Activated naive CD8-positive, alpha-beta T cell treated with anti-CD3 and anti-CD28 coated beads, Interleukin-2, amount 50 U/mL, for 16 hours (primary cell): ENCODE measurements at places on chromosomes 12 and 14.

- no peak for DNase-seq
Measured at GRCh38 chr12:131129839-131130238, 176.1 kb downstream of the ADGRD1 start.

GRCh38 chr12:32455607-32456071 lies 56.3 kb downstream of the FGD4 start:
- no peak for DNase-seq

GRCh38 chr12:95922231-95922630 lies 20.2 kb downstream of the CCDC38 start:
- DNase-seq = no peak

GRCh38 chr12:26195250-26195640 lies at the start of gene SSPN:
TSS of gene SSPN (plus strand) at chr12:26195573. CDS start at chr12:26195673, 100 bp downstream.
- DNase-seq = no peak

DNA sequence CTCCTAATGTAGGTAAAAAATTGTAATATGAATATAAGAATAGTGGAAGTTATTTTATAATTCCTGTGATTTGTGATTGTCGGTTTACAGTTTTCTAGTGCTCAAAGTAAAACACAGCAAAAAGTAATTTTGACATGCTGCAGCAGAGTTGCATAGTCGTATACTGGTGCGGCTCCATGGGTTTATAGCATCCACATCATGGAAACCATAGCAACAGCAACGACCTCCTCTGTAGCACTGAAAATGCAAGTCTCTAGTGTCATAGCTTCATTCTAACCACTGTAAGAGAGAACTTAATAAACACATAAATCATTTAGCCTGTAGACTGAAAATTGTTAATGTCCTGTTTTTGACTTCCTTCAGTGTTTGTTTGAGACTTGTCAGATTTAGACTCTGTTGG lies 574.3 kb downstream of the KCNH5 start:
- DNase-seq = no peak

DNA sequence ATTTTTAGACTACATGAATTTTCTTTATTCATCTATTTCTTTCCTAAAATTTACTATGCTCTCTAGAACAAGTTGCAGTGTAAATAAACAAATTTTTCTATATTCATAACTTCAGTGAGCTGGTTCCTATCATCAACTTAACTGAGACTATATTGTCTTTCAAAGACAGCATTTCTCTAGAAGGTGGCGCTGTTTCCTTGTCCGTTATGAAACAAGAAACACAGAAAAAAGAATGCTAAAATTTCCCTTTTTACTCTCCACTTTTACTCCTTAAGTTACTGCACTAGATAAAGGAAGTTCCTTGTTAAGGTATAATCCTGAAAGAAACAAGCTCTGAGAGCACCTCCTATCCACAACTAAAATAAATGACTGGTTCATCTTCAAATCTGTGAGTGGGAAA lies 8.2 kb upstream of the CLEC2A start:
- DNase-seq = no peak

DNA sequence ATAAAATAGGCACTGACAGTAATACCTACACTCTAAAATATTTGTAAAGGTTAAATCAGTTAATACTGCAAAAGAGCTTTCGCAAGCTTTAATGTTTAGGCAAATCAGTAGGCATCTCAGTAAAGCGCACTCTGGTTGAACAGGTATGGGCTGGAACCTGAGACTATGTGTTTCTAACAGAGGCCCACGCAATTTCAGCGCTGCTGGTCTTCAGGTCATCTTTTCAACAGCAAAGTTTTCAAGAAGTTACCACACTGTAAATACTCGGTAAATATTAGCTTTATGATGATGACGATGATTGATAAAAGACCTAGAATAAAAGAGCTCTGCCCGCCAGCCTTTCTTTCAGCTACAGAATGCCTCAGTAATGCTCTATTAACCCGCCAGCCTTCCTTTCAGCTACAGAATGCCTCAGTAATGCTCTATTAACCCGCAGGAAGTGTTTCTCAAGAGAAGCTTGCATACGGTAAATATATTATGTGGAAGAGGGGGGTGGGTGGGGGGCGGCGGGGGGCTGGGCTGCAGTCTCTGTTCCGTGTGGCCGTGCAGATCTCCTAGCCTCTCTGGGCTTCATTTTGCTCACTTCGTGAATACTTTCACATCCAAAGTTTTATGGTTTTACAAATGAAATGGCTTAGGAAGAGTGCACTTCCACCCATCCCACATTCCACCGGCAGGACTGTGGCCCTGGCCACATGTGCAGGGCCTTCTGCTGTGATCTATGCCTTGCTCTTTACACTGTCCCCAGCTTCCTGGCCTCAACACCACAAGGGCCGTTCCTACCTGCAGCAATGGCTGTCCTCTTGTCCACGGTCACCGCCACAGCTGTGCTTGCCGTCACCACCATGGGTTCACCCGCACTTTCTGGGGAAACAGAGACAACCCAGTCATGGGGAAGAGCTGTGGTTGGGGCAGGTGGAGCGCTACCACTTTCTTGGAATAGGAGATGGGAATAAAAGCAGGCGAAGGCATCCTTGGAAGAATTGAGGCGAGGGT lies 19.9 kb downstream of the LRTM2 start:
- DNase-seq = no peak

GRCh38 chr14:72104011-72104613 lies 171.9 kb downstream of the RGS6 start:
- no peak for DNase-seq

- DNase-seq = no peak
Measured at GRCh38 chr12:4003576-4003975, 130.4 kb upstream of the PARP11 start.

DNA sequence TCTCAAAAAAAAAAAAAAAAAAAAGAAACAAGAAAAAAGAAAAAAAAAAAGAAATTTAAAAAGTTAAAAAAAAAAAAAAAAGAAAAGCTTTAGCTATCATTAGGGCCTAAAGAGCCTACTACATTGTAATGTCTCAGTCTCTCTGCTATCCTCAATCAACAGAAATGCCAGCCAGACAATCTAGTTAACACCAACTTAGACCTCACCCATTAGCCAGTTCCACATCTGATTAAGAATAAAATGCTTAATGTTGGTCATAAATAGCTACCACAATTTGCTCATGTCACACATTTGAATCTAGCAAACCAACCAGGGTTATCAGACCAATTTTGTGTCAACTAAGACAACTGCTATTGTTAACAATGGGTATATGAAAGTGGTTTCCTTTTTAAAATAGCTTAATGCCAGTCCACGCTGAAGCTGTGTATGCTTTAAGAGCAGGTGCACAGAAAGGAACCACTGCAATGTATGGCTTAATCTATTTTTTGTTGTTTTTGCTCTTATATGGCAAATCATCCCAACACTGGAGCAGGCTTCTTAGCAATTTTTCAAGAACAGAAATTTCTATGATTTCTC lies 45.5 kb upstream of the SELPLG start:
- no peak for DNase-seq

DNA sequence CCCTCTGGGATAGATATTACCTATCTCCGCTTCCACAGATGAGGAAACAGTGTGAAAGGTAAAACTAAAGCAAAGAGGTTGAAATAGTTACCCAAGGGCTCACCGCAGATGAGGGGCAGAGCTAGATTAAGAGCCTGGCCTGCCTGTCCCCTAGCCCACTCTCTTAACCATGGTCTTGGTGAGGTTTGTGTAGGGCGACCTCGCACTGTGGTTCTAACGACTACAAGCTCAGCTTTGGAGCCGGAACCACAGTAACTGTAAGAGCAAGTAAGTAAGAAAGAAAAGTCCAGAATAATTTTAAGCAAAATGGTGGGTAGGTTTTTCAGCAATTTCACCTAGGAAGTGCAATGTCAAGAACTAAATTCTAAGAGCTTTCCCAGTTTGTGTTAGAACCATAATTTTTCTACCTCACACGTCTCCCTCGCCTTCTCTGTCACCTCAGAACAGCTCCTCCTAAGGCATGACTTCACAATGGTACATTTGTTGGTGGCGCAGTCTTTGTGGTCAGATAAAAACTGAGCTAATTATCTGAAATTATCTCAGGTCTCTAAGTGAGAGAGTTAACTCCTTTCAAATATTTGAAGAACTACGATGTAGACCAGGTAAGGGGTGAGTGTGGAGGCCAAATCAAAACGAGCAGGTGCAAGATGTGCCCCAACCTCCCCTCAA lies 64.8 kb downstream of the DAD1 start:
- DNase-seq = no peak

GRCh38 chr12:75488553-75488952 lies 8.0 kb downstream of the GLIPR1 start:
- DNase-seq = no peak

GRCh38 chr14:77184396-77185092 lies 2.9 kb downstream of the TMEM63C start:
- no peak for DNase-seq

DNA sequence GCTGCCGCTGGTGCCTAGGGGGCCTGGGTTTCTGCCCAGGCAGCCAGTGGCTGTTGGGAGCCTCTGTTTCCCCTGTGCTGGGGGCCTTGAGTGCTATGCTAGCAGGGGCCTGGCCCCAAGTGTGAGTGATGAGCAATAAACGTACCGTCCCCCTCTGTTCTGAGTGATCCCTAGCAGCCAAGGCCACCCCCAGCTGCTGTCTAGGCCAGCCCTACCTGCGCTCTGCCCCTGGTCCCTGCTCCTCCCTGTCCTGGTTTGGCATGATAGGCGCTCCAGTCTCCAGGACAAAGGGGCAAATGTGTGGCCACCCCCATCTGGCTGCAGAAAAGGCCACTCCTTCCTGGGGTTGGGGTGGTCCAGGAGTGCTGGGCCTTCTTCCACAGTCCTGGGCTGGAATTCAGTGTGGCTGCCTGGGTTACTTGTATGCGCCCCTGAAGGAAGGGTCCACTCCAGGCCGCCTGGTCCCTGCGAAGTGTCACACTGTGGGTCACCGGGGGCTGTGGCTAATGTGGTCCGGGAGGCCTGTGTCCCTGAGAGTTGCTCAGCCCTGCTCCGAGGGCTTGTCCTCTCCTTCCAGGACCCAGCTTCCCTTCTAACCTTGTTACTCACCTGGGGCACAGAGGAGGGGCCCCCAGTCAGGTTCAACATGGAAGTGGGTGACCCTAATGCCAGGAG lies 7.0 kb downstream of the TRMT61A start:
- DNase-seq = no peak

GRCh38 chr12:120620624-120621023 lies 19.8 kb upstream of the CABP1 start:
- no peak for DNase-seq

DNA sequence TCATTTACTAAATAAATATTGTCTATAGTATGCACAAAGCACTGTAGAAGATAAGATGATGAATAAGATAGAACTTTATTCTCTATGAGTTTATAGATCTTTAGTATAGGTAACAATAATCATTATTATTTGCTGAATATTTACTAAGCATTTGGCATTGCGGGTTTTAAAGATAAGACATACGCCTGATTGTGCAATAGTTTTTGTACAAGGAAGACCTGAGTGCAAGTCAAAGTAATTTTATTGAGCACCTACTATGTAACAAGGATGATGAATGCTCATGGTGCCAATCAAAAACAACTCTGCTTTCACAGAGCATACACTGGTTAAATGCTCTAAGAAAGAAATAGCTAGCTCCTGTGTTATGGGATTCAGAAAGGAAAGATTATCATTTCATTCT lies 1461.7 kb upstream of the FLRT2 start:
- DNase-seq = no peak

DNA sequence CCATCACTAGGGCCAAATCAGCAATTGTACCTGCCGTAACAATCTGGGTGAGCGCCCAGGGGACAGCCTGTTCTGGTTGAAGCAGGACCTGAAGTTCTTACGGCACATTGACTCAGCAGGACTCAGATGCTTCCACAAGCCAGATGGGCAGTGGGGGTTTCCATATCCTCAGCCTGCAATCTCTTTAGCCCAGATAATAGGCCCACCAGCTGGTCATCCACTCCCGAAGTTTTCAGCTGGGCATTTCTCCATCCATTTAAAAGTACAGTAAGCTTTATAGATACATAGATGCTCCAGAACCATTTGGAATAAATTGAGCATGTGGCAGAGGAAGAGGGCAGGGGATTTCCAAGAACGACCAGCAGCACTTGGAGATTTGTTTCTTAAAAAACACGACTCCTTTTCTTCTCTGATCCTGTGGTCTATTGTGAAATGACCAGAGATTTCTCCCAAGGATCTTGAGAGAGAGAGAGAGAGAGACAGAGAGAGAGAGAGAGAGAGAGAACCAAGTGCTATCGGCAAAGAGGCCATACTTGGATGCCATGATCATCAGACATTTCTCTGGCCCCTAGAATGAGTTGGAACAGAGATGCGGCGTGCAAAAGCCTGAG lies 74.8 kb upstream of the PLXNC1 start:
- DNase-seq = no peak

DNA sequence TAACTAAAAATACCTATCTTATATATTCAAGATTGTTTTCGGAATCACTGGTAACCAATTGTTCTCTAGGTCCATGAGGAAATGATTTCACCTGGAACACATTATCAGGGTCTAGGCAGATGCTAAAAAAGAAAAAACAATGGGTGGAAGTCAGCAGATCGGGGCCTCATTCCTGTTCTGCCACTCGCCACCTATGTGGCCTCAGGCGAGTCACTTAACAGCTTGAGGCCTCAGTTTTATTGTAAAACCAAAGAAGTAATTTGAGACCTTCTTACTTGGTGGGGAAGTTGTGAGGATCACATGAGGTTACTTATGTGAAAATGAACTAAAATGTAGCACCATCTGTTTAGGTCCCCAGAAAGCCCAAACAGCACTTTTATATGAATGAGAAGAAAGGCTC lies 6.2 kb upstream of the RNASE10 start:
- no peak for DNase-seq

DNA sequence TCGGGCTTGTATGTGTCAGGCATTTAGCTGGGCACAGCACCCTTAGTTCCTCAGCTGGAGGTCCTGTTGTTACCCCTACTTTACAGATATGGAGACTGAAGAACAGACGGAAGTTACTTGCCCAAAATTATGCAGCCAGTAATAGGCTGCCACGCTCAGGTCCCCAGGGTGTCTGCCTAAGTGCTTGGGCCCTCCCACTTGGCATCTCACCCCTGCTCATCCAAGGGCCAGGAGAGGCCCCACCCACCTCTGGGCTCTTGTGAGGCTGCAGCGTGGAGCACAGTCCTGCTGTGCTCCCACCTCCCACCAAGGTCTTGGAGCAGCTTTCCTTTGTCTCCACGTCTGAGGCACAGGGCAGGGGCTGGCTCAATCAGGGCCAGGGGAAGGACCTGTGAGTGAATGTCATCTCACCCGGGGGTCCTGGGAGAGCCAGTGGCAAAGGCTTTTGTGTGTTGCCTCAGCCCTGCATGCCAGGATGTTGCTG lies 64.6 kb downstream of the BEGAIN start:
- DNase-seq = no peak

DNA sequence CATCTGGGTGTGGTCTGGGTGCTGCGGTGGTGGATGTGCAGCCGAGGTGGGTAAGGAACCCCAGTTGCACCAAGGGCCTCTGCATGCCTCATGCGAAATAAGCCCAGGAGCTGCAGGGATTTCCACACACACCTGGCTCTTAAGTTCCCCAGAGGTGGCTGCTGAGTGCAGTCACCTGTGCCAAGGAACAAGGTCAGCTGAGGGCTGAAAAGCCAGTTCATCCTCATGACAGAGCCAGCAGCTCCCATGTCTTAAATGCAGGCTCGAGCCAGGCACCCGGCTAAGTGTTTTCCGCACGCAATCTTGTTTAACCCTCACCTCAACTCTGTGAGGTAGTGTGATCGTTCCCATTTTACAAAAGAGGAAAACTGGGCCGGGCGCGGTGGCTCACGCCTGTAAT lies 9.7 kb downstream of the HVCN1 start:
- no peak for DNase-seq
